ENCODE measurements at places on chromosomes 7 and 10.

GRCh38 chr10:49569031-49569631 lies 30.2 kb upstream of the ERCC6 start:
- DNase-seq = no peak

DNA sequence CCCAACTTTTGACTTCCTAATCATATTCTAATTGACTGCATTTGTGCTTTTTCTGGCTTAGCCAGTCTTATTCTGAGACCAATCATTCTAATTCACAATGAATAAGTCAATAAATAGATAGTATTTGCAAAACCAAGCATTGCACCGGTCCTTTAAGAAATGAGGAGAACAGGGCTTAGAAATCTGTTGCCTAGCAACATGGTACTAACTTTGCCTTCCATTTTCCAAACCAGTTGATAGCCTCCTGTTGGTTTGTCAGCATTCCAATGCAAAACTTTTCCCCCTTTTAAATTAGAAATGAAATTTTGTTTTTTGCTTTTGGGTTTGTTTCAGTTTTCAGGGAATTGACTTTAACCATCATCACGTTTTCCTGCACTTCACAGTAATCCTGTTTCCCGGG lies 603.5 kb upstream of the NRP1 start:
- DNase-seq = no peak

GRCh38 chr10:42940487-42941294 lies 136.2 kb upstream of the RET start:
- no peak for DNase-seq

GRCh38 chr10:74008212-74008731 lies 10.4 kb downstream of the VCL start:
- DNase-seq = no peak

DNA sequence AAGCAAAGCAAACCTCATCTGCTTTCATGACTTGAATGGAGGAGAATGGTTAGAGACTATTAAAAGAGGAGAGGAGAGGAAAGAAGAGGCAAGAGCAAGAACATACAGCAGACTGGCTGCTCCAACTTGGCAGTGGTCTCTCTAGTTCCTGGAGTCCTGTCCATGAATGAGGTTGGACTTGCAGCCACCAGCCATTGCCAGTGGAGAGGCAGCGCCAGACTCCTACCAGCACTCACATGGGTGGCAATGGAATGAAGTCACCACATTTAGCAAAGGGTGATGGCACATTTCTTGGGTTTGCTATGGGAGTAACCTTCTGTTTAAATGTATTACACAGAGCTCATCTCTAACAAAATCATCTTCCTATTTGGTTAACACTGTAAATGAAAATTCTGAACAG lies 257.8 kb upstream of the IMMP2L start:
- DNase-seq = no peak

GRCh38 chr10:120605410-120605809 lies 148.4 kb downstream of the PLPP4 start:
- no peak for DNase-seq

DNA sequence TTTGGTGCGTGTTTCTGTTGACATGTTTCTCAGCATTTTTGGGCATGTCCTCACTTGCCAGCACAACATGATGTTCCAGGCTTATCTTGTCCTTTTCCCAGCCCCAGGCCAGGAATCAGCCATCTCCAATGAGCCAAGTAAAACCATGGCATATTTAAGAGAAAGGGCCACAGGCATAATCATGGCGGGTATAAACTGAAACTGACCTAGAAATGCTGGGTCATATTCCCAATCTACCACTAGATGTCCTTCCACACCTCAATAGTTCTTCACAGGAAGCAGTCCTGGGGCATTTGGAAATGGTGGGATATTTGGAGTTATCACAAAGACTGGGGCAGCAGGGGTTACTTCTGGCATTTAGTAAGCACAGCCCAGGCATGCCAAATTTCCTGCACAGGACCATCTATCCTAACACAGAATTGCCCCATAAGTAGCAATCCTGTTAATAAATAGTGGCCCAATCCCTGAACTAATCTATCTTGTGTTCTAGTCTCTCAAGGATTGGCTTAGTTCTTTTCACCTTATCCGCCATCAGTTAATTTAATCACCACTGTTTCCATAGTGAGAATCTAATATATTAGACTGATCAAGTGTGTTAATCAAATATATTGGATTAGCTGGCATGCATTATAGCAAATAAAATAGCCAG lies 101.6 kb downstream of the NPSR1 start:
- DNase-seq = no peak

DNA sequence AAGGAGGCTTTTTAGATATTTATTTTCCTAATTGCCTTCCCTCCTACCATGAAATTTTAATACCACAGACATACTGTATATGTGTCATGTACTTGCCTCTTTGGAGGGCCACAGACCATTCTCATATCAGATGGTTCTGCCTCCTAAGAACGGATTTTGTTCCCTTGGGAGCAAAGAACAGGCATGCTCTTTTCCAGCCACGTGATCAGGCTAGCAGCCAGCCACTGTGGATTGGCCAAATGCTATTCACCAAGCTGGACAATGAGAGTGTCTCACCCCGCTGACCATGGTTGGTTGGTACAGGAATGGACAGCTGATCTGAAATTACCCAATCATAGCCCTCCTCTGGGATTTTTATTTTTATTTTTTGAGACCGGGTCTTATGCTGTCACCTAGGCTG lies 21.5 kb upstream of the CRHR2 start:
- no peak for DNase-seq

GRCh38 chr10:98269435-98269912 lies 1.5 kb upstream of the LOXL4 start:
- DNase-seq = no peak

DNA sequence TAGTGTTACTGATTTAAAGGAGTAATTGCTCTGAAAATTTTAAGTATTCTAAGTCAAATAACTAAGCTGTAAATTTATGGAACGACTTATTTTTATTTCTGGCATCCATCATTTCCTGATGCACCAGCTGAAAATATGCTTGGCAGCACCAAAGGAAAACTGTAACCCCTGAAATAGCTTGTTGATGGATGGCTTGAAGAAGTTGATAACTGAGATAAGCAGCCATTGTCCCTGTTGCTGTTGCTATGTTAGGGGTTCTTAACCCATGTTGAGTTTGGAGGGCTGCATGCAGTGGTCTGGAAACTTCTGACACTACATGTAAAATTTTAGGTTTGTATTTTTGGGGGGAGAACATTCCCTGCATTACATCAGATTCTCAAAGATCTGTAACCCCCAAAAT lies 30.6 kb downstream of the RPA3 start:
- DNase-seq = no peak

GRCh38 chr7:158448430-158449100 lies 139.1 kb downstream of the PTPRN2 start:
- DNase-seq = no peak

DNA sequence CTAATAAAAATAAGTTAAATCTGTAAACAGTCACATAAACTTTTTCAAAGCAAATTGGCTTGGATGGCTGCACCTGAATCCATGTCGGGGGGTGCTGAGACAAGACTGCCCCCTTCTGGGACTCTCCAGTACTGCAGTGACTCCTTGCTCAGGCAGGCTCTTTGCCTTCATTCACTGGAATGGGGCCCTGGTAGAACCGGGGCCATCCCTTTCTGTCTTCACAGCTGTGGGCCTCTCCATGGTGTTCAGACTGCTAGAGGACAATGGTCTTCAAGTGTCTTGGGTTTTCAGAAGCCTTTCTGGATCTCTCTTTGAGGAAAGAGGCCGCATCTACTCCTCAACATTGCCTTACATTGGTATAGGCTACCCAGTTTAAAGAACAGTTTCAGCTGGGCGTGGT lies 16.1 kb upstream of the IMPDH1 start:
- DNase-seq = peak; percentile 91

DNA sequence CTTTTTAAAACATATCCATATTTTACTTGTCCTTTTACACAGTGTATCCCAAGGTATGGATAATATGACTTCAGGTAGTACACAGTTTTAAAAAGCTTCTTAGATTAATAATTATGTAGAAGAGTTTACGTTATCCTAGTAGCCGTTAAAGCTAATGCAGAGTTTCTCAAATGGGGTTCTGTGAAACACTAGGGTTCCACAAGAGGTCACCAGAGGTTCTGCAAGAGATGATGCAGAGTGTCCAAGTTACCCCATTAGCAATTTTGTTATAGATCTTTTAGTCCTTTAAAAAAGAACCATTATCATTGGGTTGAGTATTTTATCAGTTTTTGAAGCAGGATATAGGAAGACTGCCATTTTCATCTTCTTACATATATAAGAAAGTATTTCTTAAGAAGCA lies 298.9 kb upstream of the HPS1 start:
- no peak for DNase-seq

- no peak for DNase-seq
Observed at GRCh38 chr7:9939176-9939575, 1034.5 kb upstream of the PHF14 start.

- DNase-seq = no peak
Observed at GRCh38 chr7:154424350-154424749, 372.2 kb downstream of the DPP6 start.

DNA sequence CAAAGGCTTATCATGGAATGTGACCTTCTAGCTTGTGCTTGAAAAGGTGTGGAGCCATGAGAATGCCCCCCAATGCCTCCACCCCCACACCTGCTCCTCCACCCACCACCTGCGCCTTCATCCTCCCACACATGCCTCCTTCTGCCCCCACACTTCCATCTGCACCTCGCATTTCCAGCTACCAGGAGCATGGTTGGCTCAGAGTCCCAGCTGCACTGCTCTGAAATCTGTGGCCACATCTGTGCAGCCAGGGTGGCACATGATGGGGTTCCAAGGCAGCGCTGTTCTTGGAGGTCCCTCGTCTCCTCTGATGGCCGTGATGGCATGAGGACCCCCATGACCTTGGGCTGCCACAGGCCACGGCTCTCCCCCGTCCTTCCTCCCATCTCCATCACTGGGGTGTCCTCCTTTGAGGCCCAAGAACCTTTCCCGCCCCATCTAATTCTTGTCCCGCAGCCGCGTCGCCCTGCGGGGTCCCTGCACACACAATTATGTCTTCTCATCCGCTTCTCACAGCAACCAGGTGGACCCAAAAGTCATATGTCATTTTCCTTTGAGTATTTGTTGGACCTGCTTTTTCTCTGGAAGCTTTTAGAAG lies 40.6 kb upstream of the CNPY1 start:
- no peak for DNase-seq

DNA sequence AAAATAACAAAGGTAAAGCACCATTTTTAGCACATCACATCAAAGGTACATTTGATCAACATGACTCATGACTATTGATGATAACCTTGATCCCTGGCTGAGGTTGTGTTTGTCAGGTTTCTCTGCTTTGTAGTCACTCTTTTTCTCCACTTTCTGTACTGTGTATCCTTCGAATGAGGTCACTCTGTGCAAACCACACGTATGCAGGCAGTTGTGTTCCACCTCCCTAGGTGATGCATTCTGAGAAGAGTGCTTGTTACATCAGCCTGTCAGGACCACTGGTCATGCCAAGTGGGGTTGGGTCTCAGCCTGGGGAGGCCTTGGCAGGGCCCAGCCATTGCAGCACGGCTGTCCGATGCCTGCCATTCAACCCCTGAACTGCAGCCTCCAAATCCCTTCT lies 62.8 kb upstream of the GJD4 start:
- peak; percentile 9 for DNase-seq

GRCh38 chr10:86411281-86411841 lies 44.8 kb upstream of the GRID1 start:
- peak; percentile 46 for DNase-seq

- DNase-seq = no peak
Observed at GRCh38 chr10:7968510-7969112, 85.9 kb upstream of the GATA3 start.

- no peak for DNase-seq
Observed at GRCh38 chr7:156071612-156072011, 259.3 kb upstream of the SHH start.

Data from activated CD4-positive, alpha-beta T cell treated with anti-CD3 and anti-CD28 coated beads for 48 hours (primary cell).